Stimulated activated CD8-positive, alpha-beta memory T cell treated with anti-CD3 and anti-CD28 coated beads, Interleukin-2, amount 100 ng/mL, for 48 hours (primary cell): ENCODE measurements at places on chromosomes 5 and 9.

DNA sequence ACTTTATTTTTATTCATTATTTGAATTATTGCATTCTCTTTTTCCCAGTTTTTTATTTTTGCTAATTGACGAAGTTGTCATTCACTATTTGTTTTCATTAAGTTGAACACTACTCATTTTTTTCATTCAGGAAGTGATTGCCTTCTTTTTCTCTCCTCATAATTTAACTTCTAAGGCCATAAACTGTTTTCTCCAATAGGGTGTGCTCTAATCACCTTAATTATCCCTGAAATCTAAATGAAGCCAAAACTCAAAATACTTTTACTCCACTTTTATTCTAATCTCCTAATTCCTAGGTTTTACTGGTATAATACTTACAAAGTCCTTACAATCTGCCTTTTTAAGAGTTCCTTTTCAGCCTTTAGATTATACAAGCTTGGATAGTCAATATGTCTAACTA, 2.9 kb upstream of the OR13C2 start:
- DNase-seq = no peak

GRCh38 chr5:88279584-88279983, 10.9 kb upstream of the TMEM161B start:
- no peak for DNase-seq

DNA sequence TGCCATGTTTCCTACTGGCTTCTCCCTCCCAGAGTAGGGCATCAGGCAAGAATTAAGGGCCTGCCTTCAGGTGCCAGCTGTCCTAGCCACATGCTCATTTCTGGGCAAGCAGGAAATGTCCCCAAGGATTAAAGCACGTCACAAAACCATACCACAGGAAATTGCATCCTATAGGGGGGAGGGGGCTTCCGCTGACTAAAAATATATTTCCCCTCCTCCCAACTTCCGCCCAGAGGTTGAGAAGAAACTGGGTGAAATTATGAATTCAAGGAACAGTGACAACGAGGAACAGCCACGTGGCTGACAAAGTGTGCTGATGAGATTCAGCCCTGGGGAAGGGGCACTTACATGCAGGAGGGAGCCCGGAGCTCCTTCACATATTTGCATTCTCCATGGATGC, 4.1 kb downstream of the HBEGF start:
- DNase-seq = peak; percentile 13

DNA sequence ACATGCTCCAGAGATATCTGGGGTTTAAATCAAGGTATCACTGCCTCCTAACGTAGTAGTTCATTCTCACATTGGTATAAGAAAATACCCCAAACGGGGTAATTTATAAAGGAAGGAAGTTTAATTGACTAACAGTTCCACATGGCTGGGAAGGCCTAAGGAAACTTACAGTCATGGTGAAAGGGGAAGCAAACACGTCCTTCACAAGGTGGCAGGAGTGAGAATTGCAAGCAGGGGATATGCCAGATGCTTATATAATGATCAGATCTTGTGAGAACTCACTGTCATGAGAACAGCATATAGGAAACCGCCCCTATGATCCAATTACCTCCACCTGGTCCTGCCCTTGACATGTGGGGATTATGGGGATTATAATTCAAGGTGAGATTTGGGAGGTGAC, 1280.2 kb upstream of the C9orf72 start:
- DNase-seq = no peak

- no peak for DNase-seq
These were observed 661 bp downstream of the PDCL start for GRCh38 chr9:122827761-122828093.

- DNase-seq = no peak
These were observed 165.2 kb upstream of the KLF9 start for GRCh38 chr9:70579686-70580085.

DNA sequence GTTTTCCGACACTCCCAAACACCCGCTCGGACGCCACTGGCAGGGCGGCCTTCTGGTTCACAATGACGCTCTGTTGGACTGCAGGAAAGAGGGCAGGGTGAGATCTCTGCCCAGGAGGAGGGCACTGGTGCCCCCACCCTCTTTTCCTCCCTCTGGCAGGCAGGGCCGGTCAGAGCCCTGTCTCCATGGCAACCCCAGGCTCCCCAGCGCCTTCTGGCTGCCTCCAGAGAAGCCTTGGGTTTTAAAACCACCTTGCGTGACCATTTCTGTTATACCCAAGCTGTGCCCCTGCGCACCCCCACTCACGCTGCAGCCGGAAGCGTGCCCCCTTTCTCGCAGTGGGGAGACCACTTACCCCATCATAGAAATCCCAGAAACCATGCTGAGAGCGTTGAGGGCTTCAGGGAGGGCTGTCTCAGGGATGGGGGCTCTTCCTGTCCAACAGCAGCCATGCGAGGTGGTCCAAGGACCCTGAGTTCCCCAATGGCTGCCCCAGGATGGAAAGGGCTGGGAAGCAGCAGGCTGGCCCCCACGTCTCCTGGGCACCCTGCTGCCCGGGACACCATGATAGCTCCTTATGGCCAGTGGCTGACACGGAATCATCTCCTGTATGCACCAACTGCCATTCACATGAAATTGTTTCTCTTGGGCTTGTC, 7.3 kb downstream of the C9orf50 start:
- no peak for DNase-seq

DNA sequence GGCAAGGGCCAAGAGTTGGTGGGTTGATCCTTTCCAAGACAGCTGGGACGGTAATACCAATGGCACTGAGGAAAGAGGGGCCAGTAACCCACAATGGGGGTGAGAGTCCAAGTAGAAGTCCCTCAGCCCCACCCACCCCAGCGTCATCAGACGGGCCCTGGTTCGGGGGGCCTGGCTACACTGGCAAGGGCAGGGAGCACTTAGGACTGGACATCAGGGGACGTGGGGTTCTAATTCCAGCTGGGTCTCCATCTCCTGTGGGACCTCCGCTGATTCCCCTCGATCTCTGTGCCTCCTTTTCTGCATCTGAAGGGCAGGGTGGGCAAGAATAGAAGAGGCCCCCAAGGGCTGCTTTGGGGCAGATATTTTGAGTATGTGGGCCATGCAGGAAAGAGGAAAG, 53.5 kb upstream of the FCN1 start:
- no peak for DNase-seq

DNA sequence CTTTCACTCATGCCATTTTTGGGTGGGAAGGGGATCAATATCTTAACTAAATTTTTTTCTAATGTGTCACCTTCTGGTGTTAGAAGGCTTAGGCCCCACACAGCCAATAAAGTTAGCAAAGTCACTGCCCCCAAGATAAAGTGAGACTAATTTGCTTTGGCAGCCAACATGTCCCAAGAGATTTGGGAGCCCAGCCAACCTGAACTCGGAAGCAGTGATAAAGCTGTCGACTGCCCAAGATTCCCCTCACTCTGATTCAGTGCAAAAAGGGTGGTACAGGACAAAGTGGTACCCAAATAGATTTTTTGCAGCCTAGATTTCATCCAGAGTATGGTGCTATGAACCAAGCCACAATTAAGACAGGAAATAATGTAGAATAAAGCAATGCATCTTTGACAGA, 572.5 kb upstream of the ARRDC3 start:
- no peak for DNase-seq

- DNase-seq = no peak
These were observed 20.9 kb downstream of the NDUFA8 start for GRCh38 chr9:122138560-122139268.

GRCh38 chr5:180172447-180173197, 36.4 kb downstream of the RASGEF1C start:
- DNase-seq = no peak

DNA sequence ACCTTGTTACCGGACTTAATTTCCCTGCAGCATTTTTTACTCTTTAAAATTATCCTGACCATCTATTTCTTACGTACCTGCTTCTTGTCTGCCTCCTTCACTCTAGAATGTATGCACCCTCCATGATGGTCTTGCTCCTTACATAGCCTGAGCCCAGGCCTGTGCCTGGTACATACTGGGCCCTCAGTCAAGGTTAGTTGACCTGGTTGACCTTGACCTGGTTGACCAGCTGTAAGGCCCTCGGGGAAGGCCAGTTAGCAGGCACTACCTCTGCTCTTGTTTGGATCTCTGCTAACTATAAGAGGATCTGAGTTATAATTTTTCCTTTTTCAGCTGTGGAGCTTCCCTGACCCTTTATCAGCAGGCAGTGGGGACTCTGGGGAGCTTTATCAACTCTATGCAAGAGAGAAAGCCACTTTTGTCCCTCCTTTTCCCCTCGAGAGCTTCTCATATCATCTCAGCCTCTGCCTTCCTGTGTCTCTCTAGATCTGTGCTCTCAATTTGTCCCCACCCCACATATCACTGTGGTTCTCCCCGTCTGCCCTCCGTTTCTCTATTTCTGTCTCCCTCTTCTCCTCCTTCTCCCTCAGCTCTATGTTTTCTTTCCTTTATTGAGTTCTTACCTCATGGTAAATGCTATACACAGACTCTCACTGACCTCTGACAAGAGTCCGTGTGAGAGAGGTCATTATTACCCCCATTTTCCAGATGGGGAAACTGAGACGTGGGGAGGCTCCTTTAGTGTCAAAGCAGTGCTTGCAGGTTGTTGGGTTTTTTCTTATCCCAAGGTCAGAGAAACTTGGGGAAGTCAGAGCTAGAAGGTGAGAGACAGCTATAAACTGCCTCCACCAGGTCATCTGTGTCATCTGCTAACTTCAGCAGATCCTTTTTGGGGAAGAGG, 28.6 kb downstream of the SPRY4 start:
- no peak for DNase-seq

DNA sequence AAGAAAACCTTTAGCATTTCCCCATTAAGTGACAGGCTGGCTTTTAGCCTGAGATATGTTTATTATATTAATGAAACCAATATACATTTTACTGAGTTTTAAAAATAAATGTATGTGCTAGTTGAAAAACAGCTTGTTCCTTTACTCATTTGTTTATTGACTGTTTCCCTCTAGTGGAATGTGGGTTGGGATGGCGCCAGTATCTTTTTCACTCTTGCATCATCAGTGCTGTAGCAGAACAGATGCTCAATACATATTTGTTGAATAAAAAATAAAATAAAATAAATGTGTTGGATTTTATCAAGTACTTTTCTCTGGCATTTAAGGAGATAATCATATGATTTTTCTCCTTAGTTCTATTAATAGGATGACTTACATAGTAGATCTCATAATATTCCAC, 43.0 kb downstream of the FSTL4 start:
- DNase-seq = no peak

DNA sequence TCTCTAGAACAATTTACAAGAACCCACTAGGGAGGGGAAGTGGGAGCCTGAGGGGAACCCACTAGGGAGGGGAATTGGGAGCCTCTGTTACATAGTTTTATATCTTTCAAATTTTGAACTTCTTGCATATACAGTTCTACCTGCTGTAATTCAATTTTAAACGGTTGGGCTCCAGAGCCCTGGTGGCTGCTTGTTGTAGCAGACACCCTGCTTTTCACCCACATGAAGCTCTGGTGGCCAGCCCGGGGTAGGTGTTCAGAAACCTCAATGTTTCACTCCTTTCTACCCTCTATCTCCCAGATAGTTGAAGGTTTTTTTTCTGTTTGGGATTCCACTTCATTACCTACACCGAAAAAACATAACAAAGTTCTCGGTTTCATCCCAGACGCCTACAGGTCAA, 124.4 kb downstream of the TMEM174 start:
- no peak for DNase-seq

- no peak for DNase-seq
These were observed 123.6 kb downstream of the INVS start for GRCh38 chr9:100222674-100223073.

GRCh38 chr9:88745276-88746001, 210.5 kb downstream of the NXNL2 start:
- no peak for DNase-seq

DNA sequence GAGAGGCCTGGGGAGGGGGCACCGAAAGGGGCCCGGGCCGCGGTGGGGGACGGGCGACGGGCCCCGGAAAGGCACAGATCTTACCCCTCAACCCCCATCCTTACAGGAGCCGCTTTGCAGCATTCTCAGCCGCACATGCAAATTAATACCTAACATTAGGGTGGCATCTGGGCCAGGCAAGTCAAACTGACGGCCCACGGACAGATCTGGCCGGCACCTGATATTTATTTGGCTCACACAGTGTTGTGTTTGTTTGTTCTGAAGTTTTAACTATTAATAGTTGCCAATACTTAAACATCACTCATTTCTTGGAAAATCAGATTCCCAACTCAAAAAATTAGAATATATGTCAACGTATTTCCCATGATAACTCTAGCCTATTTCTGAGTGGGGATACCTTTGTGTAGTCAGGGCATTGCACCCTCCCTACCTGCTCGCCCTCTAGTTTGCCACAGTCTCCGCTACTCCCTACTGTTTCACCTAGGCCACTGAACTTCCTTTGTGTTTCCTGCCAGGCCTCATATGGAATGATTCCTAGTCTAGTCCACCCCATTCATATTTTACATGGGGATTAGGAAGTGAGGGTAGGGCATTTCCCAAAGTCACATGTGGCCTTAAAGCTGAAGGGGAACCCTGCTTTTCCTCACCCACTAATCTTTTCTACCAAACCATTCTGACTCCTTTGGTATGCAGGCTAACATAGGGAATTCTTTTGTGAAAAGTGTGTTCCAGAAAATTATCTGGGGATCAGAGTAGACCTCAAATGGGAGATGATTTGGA, 71.9 kb upstream of the LARP1 start:
- DNase-seq = no peak

GRCh38 chr5:97842687-97843086, 659.6 kb upstream of the RIOK2 start:
- no peak for DNase-seq

- no peak for DNase-seq
These were observed 27.1 kb upstream of the ACTBL2 start for GRCh38 chr5:57509501-57510260.

- no peak for DNase-seq
These were observed 713.4 kb upstream of the ACO1 start for GRCh38 chr9:31671011-31671410.

DNA sequence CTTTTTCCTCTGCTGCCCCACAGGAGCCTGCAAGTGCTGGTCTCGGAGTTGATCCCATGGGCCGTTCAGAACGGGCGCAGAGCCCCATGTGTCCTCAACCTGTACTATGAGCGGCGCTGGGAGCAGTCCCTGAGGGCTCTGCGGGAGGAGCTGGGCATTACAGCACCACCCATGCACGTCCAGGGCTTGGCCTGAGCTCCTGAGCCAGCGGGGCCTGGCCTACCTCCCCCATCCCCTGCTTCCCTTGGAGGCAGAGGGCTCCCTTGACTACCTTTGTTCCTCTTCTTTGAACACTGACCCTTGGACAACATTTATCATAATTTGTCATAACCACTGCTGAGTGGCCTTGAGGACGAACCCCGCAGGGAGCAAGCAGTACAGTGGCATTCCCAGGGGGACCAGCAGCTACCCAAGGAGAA, 6.9 kb upstream of the SLC27A4 start:
- DNase-seq = no peak

GRCh38 chr9:86751207-86751606, 196.1 kb downstream of the GAS1 start:
- DNase-seq = no peak

- no peak for DNase-seq
These were observed 345.0 kb downstream of the NNT start for GRCh38 chr5:43947935-43948334.

- no peak for DNase-seq
These were observed 32.5 kb downstream of the EBF1 start for GRCh38 chr5:159067201-159067600.
